NCI-H748 treated with DMSO at 0.1 percent for 48 hours (cell line): ENCODE measurements at places on chromosomes 16 and 17.
A peak's percentile ranks its signal among the peaks of the same experiment; 100 is the strongest.

GRCh38 chr16:20628213-20628612, 52.0 kb upstream of the ACSM2B start:
- DNase-seq: no peak

GRCh38 chr16:13378151-13378550, 476.8 kb downstream of the SHISA9 start:
- DNase-seq: no peak

DNA sequence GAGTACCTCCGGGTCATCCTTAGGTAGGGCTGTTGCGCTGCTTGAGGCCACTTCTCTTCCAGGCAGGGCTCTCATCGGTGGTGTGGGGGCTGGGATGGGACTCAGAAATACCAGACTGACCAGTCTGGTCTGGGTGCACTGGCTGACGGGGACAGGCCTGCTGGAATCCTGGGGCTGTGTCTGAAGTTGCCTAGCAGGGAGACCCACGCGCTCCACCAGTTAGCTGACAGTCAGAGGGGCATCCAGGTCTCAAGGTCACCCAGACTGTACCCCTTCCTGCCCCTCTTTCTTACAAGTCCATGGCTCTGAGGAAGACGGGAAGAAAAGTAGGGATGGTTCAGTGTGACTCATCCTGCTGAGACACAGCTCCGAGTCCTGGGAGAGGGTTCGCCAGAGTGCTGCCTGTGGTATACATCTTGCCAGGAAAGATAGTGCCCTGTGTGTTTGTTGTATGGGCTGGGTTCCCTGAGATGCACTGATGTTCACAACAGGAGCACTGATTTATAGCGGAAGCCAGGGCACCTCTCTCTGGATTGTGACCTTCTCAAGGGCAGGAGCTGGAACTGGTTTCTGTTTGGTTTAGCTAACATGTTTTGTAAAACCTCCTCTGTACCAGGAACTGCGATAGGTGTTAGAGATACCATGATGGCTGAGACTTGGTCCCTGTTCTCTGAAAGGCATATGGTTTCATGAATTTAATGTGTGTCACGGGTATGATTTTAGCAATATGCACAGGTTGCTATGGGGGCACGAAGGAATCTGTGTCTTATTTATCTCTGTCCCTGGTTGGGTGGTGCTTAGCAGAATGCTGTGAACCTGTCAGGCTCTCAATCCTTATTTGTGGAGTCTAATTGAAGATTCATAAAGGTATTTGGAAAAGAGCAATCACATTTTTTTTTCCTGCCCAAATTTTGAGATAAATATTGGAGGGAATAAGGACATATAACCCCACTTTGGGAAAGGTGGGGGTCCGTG, 97.5 kb downstream of the OR1D5 start:
- no peak for DNase-seq

- peak; percentile 32 for DNase-seq
Observed at GRCh38 chr16:26772503-26772902, 294.2 kb upstream of the C16orf82 start.

DNA sequence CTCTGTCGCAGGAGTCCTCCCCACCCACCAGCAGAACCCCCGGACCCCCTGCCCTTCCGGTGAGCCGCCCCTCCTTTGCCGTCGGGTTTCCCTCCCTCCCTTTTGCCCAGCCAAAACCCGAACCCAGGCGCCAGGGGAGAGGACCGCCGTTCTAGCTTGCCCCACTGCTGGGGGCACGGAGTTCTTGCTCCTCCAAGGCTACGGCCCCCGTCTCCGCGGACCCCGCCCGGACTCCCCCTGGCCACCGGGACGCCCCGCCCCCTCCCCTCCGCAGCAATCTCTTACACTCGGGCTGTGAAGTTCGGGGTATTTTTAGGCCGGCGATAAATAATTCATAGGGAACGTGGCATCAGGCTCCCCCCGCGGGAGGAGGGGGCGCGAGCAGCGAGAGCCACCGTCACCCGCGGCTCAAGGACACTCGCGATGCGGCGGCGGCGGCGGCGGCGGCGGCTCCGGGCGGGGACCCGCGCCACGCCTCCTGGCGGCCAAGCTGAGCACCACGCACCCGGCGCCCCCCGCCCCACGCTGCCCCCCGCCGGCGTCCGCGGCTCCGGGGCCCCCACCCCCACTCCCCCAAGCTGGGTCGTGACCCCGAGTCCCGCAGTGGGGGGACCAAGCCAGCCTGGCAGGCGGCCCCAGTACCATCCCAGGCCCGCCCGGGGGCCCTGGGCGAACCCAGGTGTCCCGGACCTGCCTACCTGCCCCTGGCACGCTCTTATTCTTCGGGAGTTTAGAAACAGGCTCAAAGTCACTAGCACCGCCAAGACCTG, at the start of gene GRIN2C:
TSS of gene GRIN2C (minus strand) at position 427 of the 770 bp plus-strand sequence. CDS start 4,793 bp downstream, outside the sequence.
- no peak for DNase-seq

- DNase-seq: no peak
Observed at GRCh38 chr16:10880594-10881452, 3.8 kb downstream of the CIITA start.

GRCh38 chr16:64925166-64925565, 196.7 kb downstream of the CDH11 start:
- DNase-seq: no peak

DNA sequence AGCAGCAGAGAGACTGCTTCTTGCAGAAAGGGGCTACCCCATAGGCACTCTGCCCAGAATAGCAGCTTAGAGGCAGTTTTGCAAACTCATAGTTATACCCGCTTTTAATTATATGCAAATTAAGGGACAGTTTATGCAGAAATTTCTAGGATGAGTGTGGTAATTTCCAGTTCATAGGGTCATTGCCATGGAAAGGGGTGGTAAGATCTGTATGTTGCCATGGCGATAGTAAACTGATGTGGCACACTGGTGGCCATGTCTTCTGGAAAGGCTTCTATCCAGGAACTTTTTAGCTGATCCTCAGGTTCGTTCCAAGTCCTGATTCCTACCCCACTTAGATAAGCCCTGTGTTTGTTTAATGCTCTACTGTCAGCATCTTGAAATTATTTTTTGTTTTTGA, 6.2 kb downstream of the STXBP4 start:
- DNase-seq: no peak

DNA sequence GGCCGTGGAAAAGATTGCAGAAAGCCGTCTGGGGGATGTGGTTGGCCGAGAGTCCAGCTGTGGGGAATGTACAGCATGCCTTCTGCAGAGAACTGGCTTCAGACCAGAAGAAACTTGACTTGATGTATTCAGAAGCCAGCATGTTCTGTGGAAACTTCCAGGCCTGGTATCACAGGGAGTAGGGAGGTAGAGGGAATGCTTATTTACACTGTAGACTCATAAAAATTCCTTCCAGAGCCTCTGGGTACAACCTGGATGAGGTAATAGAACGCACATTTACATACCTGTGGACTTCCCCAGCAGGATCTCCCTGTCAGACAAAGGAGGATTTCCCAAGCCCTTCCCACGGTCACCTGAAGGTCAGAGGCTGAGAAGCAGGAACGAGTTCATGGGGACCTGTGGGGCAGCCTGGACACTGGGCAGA, 11.8 kb upstream of the GAS7 start:
- no peak for DNase-seq
